ENCODE measurements at places on chromosomes 3 and 15.

GRCh38 chr15:42707873-42708544 is 28.9 kb downstream of the CDAN1 start:
- no peak for DNase-seq

DNA sequence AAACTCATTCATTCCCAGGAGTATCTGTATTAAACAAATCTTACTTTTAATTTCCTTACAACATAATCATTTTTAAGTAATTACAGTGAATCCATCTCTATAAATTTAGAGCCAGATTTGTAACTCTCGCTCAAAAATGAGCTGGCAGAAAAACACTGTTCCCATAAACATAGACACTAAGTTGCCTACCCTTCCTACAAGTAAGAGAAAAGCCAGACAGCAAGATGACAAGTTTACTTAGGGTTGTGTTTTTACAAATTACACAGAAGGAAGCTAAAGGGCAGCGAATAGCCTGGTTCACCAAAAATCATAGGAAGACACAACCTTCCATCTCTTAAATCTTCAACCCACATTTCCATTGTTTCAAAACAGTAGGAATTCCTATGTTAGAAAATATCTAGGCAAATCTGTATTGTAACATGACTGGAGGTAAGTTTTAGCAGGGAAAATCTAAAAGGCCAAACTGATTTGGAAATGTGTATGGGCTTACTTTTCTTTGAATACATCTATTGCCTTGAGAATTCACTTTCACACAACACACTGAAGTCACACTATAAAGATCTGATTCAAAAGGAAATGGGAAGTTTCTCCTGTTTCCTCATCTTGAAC is 21.7 kb downstream of the HERC1 start:
- DNase-seq: no peak

- DNase-seq: peak; percentile 36
Measured at GRCh38 chr3:169772305-169772896, 795 bp upstream of the MYNN start.

DNA sequence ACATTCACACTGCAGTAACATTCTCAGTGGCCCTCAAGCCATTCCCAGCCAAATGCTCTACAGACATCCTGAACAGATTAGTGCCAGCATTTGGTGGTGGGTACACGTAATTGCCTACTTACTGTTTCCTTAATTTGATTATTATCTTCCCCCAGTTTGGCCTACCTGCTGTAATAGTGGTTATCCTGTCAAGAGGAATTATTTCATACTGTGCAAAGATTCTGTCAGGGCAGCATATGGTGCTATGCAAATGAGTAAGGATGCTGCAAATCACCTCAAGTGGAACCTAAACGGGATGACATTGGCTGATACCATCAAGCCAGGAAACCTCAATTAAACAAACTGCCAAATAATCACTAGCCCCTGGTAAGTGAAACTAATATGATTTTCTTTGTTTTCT is 88.7 kb downstream of the SEMA6D start:
- DNase-seq: no peak

DNA sequence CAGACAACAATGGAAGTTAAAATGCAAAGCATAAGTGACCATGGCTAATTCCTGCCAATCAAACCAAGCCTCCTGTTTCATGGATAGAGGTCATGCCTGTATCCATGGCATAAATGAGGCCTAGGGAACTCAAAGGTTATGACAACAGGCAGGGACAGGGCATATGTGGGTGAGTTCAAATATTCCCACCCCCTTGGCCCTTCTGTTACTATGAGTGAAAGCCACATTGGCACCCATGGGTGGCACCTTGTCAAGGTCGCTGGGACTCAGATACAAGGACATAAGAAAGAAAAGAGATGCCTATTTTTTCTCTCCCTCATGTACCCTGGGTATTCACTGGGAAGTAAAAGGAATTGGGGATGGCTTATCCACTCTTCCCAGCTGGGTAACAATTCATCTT is 25.3 kb upstream of the TMEM45A start:
- DNase-seq: no peak

- no peak for DNase-seq
Measured at GRCh38 chr3:44932271-44932670, 43.7 kb downstream of the ZDHHC3 start.

DNA sequence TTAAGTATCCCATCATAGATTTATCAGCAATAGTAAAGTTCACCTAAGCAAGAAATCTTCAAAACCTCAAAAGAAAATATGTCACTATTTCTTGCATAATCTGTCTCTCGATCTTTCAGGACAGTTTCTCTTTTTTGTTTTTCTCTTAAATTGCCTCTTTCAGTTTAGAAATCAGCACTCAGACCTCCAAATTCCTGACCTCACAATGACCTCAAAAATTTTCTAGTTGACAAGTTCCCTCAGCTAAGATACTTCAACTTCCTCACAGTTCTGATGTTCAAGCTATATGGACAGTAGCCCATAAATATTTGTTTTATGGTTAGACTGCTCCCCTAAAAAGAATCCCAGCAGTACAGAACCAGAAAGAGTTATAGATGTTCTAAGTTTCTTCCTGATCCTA is 24.1 kb downstream of the SLC24A5 start:
- no peak for DNase-seq

Data from activated T-helper 1 cell treated with anti-CD3 and anti-CD28 coated beads, Interleukin-2, amount 50 U/mL, for 16 hours (primary cell).